AG08395 (cell line): ENCODE measurements at places on chromosomes 11 and 22.
A peak's percentile ranks its signal among the peaks of the same experiment; 100 is the strongest.

DNA sequence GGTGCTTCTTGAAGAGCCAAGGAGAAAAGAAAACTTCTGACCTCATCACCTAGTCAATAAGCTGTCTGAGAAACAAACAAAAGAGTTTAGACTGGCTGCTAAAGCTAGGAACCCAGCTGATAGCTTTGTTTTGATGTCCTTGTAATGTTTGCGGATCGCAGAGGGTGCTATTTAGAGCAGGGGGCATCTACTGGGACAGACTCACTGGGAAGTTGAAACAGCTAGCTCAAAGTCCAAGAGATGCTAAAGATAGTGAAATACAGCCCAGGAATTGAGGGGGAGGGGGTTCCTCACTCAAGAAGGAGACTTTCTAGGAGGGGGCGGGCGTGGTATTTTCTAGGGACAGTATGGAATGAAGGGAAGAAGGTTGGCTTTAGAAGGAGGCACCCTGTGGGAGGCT is 18.9 kb downstream of the ZBTB16 start:
- DNase-seq: no peak

- no peak for DNase-seq
These were observed 25.4 kb downstream of the LRRC55 start for GRCh38 chr11:57207168-57207567.

GRCh38 chr11:56783448-56784041 is 35.0 kb upstream of the OR9G4 start:
- peak; percentile 41 for DNase-seq

DNA sequence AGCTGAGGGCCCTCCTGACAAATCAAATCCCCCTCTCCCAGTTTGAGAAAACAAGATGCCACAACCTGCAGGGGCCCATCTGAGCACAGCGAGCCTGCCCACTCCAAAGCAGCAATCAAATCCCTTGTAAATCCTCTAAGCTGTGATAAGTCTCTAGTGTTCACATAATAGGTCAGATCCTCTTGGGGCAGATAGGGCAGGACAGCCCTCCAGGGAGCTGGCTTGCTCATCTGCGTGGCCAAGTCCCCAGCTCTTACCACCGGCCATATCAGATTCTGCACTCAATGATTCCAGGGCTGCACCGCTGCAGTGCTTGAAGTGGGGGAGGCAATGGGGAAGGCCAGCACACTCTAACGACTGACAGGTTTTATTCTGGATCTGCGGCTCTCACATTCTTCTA is 29.6 kb upstream of the FLI1 start:
- no peak for DNase-seq

GRCh38 chr22:37657590-37658132 is 862 bp upstream of the PDXP start:
- DNase-seq: peak; percentile 37

DNA sequence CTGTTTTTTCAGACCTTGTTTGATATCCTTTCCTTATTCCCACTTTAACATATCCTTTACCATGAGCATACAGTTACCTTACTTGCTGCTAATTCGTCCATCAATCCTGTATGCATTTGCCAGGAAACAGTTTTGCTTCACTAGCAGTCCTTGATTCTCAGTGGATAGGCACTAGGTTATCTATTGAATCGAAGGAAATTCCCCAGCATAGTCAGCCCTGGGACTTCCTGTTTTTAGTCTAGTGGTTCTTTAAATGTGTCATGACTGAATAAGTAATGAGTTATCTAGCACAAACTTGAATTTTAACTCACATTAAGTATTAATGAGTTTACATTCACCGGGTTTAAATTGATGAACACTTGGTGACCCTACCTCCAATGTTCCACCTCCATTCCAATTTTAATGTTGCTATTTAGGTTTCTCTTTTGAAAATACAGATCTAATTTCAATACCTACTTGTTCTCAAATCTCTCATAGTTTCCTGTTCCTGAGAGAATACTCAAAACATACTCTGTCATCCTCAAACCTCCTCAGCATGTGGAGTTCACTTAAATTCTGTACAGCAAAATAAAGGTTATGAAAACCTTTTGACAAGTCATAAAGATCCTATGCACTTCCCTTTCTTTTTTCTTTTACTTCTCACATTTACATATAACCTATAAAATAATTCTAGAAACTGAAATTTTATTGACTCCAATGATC is 1375.1 kb upstream of the TENM4 start:
- no peak for DNase-seq

- DNase-seq: peak; percentile 9
These were observed 2.1 kb downstream of the RTN3 start for GRCh38 chr11:63683133-63683991.

DNA sequence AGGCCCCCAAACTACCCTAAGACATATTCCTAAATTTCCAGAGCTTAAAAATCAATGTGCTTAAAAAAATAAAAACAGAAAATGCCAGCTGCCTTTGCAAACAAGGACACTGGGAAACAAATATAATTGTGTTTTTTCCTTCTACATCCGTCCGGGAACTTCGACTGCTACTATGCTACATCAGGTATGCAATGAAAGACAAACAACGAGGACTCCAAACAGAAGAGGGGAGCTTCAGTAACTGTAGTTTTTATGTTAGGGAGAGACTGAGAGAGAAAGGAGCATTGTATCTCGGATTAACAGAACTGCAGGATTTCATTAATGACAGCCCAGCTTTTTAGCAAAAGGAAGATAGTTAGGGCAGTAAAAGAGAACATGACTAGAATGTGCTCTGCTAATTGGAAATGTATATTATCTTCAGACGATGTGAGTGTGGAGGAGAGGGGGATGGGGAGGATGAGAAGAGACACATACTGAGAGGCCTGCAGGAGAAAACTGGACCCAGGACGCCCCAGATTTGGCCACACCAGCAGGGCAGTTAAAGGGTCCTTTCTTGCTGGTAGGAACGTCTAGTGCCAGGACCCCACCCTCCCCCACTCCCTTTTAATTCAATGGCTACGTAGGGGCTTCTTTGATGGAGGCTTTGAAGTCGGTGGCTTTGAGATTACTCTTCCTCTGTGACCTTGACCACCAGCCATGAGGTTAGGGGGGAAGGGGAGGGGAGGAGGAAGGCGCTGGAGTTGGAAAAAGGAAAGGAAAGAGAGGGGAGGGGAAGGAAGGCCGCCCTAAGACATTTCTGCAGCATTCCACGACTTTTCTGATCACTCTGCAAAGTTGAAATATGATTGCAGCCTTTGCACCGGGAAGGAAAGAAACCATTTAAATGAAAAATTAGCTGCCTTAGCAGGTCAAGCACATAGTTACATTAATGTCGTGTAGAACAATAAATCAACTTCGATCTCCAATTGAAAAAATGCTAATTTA is 187.1 kb downstream of the BLID start:
- DNase-seq: no peak

DNA sequence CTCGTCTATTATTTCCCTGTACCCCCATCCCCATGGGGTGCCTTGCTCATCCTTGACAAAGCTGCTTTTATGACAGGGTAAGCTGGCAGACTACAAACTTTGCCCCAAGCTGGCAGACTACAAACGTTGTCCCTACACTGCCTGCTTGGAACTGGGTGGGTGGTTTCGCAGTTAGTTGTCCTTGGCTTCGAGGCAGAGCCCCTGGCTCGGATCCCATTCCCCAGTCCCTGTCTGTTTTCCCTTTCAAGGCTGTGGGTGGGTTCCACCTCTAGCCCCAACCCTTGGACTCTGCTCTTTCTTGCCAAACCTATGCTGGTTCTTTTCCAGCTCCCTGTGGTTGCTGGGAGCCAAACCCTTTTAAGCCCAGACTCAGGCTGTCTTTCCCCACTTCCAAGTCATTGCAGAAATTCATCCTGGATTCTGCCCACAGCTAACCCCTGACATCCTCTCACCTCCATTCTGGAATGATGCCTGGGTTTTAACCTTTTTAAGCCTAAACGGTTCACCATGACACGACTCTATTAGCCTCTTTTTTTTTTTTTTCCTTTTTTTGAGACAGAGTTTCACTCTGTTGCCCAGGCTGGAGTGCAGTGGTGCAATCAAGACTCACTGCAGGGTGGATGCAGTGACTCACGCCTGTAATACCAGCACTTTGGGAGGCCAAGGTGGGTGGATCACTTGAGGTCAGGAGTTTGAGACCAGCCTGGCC is 9.2 kb upstream of the RBM14 start:
- peak; percentile 79 for DNase-seq

- peak; percentile 72 for DNase-seq
These were observed 17.2 kb downstream of the CLDN25 start for GRCh38 chr11:113796663-113797259.

DNA sequence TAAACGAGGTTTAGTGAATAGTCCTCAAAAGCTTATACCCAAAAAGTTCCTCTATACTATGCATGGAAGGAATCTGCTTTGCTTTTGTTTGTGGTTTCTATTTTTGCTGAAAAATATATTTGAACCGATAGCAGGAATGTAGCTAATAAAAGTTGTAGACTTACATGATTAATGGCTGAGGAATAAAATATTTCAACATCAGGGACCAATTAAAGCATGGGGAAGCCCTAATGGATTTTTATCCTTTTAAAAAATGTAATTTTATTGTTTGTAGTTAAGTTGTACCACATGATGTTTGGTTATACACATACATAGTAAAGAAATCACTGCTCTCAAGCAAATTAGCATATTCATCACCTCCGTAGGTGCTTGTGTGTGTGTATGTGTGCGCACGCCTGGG is 295.3 kb upstream of the CNTN5 start:
- no peak for DNase-seq

DNA sequence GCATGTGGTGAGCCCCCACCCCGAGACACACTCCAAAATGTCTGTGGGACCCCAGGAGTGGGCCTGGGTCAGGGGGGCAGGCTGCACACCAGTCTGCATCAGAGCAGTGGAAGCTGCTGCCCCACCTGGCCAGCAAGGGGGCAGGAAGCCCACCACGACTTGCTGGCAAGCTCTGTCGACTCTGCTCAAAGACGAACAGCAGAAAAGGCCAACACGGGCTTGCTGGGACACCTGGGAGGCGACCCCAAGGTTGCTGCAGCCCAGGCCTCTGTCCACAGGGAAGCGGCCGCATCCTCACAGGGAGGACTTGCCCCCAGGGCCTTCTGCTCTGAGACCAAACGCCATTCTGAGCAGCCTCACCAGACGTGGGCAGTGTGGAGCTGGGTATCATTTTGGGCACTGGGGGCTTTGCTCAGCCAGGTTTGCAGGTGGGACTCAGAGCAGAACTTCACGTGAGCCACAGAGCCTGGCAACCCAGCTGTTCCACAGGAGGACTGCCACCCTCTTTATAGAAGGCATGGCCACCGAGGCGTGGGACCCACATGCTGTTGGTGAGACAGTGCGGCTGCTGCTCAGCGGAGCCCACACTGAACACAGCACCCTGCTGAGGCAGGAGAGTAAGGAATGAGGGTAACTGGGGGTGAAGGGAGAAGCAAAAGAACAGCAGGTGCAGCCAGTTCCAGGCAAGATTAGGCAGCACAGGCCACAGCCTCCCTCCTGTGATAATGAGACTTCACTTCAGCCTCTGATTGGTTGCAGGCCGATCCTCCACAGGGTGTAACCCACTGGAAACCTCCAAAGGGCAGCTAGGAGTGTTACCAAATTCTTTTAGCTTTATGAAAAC is 11.0 kb downstream of the IL17REL start:
- no peak for DNase-seq

DNA sequence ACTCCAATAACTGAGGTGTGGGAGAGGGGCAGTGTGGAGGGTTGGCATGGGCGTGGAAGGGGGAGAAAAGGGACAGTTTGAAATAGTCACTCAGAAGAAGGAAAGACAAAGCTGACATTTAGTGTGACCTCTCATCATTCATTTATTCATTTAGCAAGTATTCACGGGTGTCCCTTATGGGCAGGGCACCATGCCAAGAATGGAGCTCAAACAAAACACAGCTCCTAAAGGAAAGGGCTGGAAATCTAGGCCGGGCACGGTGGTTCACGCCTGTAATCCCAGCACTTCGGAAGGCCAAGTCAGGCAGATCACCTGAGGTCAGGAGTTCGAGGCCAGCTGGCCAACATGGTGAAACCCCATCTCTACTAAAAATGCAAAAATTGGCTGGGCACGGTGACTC is 19.4 kb upstream of the DGKZ start:
- DNase-seq: no peak

GRCh38 chr11:116618461-116618860 is 154.3 kb downstream of the BUD13 start:
- DNase-seq: no peak

DNA sequence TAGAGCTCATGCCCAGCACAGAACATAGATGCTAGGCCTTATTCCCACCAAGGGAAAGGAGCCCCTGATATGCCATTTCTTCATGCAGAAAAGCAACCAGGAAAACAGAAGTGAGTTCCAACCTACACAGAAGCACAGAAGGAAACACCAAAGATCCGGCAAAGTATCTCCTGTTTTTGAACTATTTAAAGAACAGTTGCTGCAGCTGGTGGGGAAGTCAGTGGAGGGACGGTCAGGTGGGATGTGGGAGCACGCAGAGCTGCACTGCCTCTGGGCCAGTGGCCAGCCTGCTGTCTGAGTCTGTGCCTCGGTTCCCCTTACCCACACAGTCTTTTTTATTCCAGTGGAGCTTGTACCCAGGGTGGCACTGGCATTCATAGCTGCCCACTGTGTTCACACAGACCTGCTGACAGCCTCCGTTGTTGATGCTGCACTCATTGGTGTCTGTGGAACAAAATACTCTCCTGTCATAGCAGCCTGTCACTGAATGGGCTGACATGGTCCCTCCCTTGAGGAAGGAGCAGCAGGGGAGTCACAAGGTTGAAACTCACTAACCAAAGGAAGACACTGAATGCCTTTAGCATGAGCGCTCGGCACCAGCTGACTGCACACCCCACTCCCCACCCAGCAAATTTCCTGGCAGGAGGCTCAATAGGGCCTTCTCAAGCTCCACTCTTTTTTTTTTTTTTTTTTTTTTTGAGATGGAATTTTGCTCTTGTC is 37.9 kb downstream of the SCUBE2 start:
- peak; percentile 52 for DNase-seq

DNA sequence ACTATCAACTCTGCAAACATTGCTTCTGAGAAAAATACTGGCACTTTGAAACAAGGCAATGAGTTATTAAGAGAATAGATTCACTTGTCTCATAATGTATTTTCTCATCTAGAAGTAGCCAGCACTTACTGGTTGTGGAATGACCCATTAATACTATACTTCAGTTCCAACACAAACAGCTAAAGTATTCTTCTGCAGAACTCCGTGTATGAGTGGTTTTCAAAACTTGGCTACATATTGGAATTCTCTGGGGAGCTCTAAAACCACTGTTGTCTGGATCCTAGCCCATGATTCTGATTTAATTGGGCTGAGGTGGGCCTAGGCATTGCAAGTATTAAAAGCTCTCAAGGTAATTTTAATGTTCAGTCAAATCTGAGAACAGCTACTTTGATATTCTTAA is 1416.4 kb upstream of the RAG2 start:
- DNase-seq: no peak

- no peak for DNase-seq
These were observed 66.2 kb downstream of the MPPED1 start for GRCh38 chr22:43477966-43478365.
